ENCODE measurements at places on chromosomes 5 and 9. TPM values are rescaled to one million over a fixed set of nuclear protein-coding genes. Genes with fewer than 3 reads are reported as not detected.

The LHX6 gene
- total RNA-seq: 2.2 TPM

The IL4 gene
- total RNA-seq: not detected

The CKMT2 gene
- total RNA-seq: 6.9 TPM

The POLR3G gene
- 4.0 TPM for total RNA-seq

The GRM6 gene
- not detected for total RNA-seq

The LCN9 gene
- total RNA-seq: not detected

The UBE2QL1 gene
- total RNA-seq: 0.48 TPM

The ANKDD1B gene
- 10.3 TPM for total RNA-seq

The GPR150 gene
- not detected for total RNA-seq

- DNase-seq: no peak
Measured at GRCh38 chr5:153542536-153542935, 52.1 kb downstream of the GRIA1 start.

GRCh38 chr5:158407824-158408195 lies 548.9 kb upstream of the CLINT1 start:
- no peak for DNase-seq

DNA sequence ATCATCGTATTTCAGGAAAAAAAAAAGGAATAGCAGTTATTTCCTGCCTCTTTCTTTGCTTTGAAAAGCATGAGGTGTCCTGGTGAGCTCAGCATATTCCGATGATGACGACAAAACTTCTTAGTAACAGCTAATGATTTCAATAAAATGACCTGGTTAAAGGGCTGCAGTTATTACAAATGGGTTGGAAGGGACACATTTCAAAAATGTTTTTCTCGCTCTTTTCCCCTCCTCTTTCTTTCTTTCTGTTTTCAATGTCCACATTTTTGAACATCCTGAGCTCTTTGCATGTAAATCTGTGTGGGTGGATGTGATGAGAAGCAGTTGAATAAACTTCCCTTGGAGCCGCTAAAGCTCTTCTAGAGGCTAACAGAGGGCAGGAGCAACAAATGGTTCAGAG lies 186.8 kb upstream of the SLC27A6 start:
- no peak for DNase-seq

- DNase-seq: no peak
Measured at GRCh38 chr9:89790542-89791109, 185.8 kb downstream of the GADD45G start.

- DNase-seq: no peak
Measured at GRCh38 chr9:1070692-1071091, 20.5 kb downstream of the DMRT2 start.

- no peak for DNase-seq
Measured at GRCh38 chr5:134714120-134714519, 24.2 kb upstream of the CAMLG start.

DNA sequence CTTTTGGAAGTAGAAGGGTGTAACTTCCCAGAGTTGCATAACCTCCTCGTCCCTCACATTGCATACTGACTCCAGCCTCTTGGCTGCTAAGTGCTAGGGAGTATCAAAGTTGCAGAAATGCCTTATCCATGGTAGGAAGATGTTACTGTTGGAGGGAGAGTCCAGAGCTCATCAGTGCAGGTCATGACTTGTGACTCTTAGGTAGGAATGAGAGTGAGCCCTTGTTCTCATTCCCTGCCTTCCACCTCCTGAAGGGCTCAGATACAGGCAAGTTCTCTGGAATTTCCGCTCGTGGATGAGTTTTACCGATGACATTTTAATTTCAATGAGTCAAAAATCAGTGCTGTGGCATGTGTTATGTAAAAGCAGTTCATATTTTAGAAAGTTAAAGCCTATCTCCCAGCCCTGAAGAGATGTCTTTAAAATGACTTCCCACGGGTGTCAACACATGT lies 17.0 kb downstream of the IRX1 start:
- DNase-seq: no peak

DNA sequence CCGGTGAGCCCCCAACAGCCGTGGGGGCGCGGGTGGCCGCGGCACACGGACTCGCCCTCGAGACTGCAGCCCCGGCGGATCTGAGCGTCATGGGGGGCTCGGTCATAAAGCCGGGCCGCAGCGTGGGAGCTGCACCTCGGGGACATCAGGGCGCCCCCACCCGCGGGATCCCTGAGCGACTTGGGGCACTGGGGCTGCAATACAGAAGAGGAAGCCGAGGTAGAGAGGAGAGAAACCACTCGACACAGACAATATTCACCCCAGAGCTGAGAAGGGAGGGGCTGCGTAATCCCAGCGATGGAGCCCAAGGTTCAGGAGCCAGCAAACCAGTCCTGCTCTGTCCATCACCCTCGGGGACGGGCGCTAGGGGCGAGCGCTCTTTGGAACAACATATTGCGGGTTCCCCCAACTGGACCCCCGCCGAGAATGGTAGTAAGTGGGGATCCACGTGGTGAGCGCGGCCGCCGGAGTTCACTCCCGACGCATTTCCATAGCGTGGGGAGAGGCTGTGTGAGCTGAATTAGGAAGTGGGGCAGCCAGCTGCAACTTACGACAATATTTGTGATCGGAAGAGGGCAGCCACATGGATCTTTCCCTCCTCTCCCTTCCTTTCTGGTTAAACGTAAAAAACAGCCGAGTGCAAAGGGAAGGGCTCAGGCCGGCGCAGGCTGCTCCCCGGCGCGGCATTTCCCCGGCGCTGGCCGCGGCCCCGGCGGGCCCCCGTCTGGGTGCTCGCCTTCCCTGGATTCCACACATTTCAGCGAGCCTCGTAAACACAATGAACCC lies 9.9 kb downstream of the PTCH1 start:
- DNase-seq: no peak

- no peak for DNase-seq
Measured at GRCh38 chr9:20994486-20994885, 37.0 kb downstream of the HACD4 start.

DNA sequence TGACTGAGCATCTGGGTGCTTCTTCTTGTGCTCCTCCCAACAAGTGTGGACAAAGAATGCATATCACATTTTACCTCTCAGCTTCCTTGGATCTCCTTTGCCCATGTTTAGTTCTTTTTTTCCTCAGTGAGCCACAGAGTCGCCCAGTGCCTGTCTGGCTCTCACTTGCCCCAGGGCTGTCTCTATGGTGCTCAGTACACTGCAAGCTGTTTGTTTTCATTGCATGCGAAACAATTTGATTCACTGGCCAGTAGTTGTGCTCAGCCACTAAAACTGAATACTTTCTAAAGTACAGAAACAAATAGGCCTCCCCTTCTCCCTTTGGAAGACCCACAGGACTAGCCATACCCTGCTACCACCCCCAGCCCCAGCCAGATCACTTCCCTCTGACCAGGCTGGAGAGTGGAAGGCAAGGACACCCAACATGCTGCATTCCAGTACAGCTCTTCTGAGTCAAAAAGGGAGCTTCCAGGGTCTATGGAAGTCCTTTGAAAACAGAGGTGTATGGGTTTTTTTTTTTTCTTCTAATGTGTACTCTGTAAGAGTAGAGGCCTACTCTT lies 3.8 kb downstream of the LHFPL2 start:
- no peak for DNase-seq

DNA sequence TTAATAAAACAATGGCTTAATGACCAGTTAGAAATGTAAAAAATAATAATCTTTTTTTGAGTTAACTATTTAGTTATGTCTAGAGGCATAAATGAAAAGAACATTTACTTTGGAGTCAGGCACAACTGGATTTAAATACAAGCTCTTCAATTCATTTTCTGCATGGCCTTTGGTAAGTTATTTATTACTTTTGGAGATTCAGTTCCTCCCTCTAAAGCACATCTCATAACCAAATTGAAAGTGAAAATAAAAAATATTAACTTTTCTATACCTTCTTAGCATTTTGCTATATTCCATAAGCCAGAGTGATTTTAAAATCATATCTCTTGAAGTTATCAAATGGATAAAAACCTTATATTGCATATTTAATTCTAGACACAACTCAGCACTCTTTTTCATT lies 434.9 kb upstream of the SMARCA2 start:
- no peak for DNase-seq

GRCh38 chr9:120765910-120766425 lies 27.2 kb downstream of the FBXW2 start:
- no peak for DNase-seq

DNA sequence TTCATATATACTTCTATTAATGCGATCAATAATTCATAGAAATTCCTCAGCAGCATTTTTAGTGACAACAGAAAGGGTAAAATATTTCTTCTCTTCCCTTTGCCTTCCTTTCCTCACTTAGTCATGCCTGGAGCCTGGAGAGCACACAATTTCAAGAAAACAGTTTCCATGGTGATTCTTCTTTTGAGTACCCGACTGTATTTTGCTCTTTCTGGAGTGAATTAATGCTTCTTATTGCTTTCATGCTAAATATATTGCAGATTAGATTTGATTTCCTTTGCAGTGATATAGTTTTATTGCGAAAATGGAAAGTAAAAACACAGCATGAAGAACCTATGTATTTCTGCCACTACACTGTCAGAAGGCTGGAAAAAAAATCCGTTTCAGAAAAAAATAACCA lies 153.5 kb downstream of the PPP2R2B start:
- no peak for DNase-seq

DNA sequence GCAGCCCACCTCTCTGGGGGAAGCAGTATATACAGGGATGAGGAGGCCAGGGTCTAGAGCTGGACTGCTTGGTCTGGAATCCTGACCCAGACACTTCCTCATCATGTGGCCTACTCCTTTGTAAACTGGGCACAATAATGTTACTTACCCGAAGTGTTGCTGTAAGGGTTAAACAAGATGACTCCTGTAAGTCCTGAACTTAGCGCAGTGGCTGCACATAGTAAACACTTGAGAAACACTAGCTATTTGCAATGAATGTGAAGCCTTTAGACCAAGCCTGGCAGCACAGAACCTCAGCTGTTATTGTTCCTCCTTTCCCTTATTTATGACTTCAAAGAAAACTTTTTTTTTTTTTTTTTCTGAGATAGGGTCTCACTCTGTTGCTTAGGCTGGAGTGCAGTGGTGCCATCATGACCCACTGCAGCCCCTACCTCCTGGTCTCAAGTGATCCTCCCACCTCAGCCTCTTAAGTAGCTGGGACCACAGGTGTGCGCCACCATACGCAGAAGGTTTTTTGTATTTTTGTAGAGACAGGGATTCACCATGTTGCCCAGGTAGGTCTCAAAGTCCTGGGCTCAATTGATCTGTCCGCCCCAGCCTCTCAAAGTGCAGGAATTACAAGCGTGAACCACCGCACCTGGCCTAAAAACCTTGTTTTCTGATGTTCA lies 96.2 kb upstream of the IL6ST start:
- DNase-seq: no peak

DNA sequence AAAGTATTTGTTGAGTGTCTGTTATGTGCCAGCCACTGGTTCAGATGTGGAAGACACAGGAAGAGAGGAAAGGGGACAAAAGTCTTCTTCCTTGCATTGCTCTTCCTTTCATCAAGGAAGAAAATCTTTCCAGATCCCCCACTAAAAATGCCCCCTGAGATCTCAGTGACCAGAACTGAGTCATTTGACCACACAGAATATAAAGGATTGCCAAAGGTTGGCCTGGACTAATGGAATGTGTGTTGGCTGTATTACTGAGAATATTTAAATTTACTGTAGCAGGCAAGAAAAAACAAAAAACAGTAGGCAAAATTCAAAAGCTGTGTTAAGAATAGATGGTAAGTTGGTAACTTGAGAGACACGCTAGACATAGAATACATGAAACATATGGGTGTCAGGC lies 10.0 kb upstream of the SEPTIN8 start:
- DNase-seq: no peak

- no peak for DNase-seq
Measured at GRCh38 chr5:32589942-32590869, 4.8 kb downstream of the SUB1 start.

DNA sequence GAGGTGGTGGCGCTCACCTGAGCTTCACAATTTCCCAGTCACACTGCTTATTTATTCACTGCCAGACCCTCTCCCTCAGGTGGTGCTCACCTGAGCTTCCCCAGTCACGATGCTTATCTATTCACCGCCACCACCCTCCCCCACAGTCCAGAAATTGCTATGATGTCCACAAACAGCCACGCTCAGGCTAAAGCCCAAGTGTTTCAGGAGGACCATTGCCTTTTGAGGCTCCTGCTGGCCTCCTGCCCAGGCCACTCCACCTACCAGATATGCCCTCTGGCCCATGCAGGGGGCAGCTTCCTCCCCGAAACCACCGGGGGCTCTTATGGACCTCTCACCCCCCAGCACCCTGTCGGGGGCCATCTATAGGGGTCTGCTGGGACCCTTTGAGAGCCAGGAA lies 4.6 kb downstream of the PDLIM7 start:
- DNase-seq: no peak

- DNase-seq: no peak
Measured at GRCh38 chr9:16530669-16531642, 339.5 kb downstream of the BNC2 start.

DNA sequence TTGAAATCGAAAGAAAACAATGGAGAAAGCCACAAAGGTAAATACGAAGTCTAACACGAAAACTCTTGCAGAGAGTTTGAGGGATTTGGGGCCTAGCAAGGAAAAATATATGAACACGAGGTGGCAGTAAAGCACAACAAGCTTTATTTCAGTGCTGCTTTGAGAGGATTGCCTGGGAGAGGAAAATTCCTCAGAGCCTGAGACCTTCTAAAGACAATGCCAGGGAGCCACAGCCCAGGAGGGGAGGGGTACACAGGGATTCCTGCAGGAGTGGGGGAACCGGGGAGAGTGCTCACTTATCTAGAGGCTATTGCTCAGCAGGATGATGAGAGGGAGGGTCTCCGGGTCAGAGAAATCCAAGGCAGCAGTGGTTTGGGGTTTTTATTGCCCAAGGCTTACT lies 134.9 kb upstream of the ADCY2 start:
- peak; percentile 17 for DNase-seq

DNA sequence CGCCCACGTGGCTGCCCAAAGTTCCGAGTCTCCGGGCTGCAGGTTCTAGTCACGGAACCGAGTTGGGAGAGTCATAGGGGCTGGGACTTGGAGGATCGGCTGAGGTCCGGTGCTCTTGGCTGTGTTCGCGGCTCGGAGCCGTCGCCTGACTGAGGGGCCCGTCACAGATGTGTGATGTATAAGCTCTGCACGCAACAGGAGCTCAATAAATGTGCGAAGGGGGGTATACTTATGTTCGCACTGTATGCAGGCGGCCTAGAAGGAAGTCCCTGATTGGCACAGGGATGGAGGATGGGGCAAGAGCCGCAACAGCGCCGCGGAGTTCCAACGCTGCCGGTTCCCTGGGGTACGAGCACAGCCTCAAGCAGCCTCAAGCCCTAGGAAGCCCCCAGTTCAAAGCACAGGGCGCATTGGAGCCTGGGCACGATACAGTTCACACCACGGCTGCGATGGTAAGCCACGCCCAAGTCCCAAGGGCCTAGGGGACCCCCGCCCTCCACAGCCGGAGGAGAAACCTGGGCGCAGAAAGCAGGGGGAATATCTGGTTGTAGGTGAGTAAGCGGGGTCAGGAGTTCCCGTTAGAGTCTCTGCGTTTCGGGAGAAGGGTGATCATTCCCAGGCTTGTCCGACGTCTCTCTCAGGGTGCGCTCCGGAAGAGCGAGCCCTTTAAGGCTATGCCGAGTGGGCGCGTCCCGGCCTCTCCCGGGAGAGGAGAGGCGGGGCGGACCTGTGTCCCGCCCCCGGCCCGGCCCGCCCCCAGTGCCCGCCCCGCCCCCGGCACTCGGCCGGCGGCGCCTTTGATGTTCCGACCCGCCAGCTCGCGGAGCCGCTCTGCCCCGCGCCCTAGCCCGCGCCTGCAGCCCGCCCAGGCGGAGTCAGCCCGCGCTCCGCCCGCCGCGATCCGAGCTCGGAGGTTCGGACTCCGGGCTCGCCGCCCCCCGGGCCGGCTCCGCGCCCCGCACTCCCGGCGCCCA lies at the start of gene TCF7:
TSS of gene TCF7 (plus strand) at position 780 of the 974 bp plus-strand sequence. CDS start 226 bp downstream, outside the sequence.
- DNase-seq: peak; percentile 25

GRCh38 chr5:82334085-82334692 lies 56.0 kb upstream of the RPS23 start:
- DNase-seq: no peak

GRCh38 chr9:133676450-133676849 lies 40.3 kb downstream of the DBH start:
- no peak for DNase-seq
